ENCODE measurements at places on chromosomes 12 and 14.

GRCh38 chr12:6056406-6057240 lies 67.8 kb downstream of the VWF start:
- no peak for DNase-seq

- no peak for DNase-seq
Measured at GRCh38 chr12:41049033-41049432, 139.1 kb upstream of the PDZRN4 start.

GRCh38 chr12:54026640-54027441 lies 1.4 kb upstream of the HOXC6 start:
- DNase-seq, result no peak

GRCh38 chr14:103846543-103847450 lies 578 bp downstream of the PPP1R13B start:
- DNase-seq, result no peak

GRCh38 chr12:18853570-18854366 lies 115.8 kb downstream of the CAPZA3 start:
- DNase-seq, result no peak

DNA sequence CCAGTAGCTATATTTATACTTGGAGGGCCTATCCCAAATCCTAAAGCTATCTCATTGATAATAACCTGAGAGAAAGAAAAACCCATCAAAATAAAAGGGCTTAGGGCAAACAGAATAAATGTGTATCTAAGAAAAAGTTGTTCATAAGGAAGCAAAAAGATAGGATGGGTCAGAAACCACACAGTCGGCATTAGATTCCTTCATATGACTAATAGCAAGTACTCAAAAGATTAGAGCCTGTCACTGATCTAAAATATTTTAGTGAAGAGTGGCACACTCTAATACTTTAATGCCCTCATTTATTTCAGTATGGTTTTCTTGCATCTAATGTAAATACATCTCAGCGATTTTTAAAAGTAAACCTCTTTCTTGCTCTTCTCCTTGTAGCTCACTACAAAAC lies 17.1 kb upstream of the NAV3 start:
- no peak for DNase-seq

- DNase-seq, result no peak
Measured at GRCh38 chr12:12508612-12509011, 54.1 kb downstream of the DUSP16 start.

DNA sequence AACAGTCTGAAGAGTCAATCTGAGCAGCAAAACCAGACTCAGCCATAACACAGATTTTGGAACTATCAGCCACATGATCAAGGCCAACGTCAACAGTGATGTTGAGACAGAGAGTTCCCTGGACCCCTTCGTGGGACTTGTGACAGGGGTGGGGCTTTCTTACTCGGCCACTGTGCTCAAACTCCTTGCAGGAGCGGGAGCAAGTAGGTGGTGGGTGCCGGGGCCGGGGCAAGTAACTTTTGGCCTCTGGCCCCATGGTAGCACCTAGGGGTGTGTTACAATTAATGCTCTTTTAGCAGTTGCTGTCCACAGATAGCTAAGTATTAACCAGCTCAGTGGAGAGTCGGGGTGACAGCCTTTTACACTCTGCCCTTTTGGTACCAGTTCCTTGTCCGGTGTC lies 384.4 kb downstream of the NUAK1 start:
- no peak for DNase-seq

Data from CD4-positive, alpha-beta T cell (primary cell).